ENCODE measurements at places on chromosomes 3 and 15.

DNA sequence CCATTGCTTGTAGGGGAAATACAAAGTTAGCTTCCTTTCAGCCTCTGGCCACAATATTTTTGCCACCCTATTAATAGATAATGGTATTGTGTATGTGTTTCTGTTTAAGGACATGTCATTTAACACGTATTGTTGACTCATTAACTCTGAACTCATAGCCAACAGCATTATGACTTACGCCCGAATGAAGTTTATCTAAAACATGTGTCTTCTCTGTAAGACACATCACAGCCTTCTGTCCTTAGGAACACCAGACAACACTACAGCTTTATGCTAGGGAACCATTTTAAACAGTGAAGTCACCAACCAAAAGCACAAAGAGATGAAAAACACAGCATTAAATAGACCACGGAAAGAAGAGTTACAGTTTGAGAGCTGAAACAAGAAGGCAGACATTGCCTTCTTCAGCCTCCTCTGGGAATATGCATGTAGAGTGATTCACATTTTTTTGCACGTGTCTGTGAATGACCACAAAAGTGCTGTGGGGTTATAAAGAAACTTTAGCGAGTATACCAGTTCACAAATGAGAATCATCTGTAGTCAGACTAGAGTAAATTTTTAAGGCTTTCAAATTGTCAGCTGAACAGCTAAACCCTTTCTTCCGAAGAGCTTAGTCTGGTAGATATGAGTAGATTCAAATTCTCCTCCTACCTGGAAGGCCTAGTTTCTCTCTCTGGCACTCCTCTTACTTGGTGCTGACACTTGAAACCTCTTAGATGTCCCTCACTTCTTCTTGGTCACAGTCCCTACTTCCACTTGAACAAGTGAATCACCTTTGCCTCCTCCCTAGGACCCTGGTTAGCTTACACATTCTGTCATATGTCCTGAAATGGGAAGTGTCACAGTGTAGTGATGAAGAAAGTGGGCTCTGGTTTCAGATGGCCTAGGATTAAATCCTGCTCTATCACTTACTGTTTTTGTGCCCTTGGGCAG is 32.2 kb downstream of the MCTP2 start:
- no peak for DNase-seq

- no peak for DNase-seq
These were observed 6.3 kb downstream of the CSK start for GRCh38 chr15:74788042-74788682.

- DNase-seq: no peak
These were observed 284.7 kb upstream of the STT3B start for GRCh38 chr3:31247850-31248562.

GRCh38 chr15:96276438-96277210 is 53.9 kb upstream of the NR2F2 start:
- no peak for DNase-seq

- peak; percentile 45 for DNase-seq
These were observed 2.1 kb downstream of the TNK2 start for GRCh38 chr3:195905970-195906864.

DNA sequence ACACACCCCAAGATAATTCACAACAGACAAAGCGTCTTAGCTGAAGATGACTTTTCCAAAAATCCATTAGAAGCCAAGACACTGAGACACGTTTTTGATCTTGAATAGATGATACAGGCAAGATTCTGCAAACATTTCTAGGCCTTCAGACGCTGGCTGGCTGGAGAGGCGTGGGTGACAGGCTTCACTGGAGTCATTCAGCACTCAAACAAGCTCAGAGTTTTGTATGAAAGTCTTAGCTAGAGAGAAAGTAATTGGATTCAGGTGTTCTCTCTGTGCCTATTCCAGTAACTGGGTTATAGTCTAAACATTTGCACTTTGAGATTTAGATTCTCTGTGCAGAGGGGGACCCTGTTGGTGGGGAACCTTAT is 147.7 kb upstream of the BHLHE40 start:
- no peak for DNase-seq

DNA sequence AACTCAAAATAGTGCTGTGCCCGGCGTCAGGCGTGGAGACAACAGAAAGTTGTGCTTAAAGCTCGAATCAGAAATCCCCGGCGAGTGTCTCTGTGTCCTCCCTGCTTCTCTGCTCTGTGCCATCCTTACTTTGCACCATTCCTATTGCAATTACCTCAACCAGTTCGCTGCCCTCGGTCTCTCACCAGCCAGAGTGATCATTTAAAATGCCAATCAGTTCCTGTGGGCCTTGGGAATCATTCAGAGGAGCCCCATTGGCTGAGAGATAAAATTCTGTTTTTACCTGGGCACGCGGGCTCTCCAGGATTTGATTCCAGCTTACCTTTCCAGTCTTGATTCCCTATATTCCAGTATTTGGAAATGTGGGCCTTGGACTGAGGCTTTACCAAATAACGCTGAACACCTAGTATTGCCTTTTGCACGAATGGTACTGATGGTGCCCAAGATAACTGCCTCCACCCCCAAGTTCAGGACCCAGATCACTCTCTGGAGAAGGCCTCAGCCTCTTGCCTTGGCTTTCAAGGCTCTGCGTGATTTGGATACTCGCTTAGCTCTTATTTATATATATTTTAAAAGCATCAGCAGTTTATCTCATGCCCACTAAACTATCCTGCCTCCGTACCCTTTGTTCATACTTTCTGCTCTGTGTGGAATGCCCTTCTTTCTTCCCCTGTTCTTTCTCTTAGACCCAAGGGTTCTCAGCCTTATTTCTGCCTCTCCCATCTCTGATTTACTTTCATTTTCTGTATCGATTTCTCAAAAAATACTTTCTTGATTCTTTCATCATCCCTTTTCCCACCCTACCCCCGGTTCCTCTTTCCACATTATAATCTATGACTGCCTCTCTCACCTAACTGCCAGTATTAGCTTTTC is 863 bp downstream of the PSMA4 start:
- no peak for DNase-seq

- DNase-seq: no peak
These were observed 126.8 kb upstream of the CPNE4 start for GRCh38 chr3:132161608-132162007.

GRCh38 chr15:85927931-85928537 is 133.3 kb upstream of the KLHL25 start:
- DNase-seq: no peak

GRCh38 chr15:98292442-98293240 is 332.1 kb downstream of the ARRDC4 start:
- DNase-seq: no peak

GRCh38 chr3:179933914-179934313 is 102.8 kb downstream of the PEX5L start:
- DNase-seq: no peak

DNA sequence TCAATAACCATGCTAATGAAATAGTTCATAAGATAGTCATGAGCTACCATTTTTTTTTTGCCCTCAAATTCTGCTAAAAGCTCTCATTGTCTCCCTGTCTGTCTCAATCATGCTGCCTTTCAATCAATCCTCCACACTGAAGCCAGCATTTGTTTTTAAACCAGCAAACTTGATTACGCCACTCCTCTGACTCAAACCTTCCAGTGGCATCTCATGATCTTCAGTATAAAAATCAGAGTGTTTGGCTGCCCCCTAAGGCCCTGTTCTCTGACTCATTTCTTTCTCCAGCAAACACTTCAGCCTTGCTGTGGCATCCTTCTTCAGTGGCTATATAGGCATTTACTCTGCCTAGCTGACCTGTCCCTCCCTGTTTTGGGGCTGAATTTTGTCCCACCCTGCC is 36.0 kb upstream of the EOMES start:
- DNase-seq: no peak

DNA sequence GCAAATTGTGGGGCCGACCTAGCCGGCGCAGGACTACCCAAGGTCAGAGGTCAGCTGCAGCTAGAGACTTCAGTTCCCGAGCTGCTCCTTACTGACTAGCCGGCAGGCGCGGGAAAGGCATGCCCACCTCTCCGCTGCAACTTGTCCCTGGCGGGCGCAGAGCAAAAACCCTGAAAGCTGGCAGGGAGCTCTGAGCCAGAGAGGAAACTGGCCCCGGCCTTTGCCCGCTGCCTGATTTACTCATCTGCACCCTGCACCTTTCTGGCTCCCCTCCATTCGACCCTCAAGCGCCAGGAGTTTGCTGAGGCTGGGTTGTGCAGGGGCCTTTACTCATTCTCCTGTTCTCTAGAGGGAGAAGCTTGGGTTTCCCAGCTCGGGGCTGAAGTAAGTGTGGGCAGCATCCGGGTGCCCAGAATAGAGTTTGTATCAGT is 1.5 kb downstream of the ZIC4 start:
- no peak for DNase-seq

GRCh38 chr3:123261666-123262065 is 59.9 kb downstream of the SEC22A start:
- no peak for DNase-seq

- peak; percentile 26 for DNase-seq
These were observed 61.7 kb downstream of the TGFBR2 start for GRCh38 chr3:30668051-30668609.

GRCh38 chr3:156551261-156551660 is 3.7 kb downstream of the SSR3 start:
- no peak for DNase-seq

DNA sequence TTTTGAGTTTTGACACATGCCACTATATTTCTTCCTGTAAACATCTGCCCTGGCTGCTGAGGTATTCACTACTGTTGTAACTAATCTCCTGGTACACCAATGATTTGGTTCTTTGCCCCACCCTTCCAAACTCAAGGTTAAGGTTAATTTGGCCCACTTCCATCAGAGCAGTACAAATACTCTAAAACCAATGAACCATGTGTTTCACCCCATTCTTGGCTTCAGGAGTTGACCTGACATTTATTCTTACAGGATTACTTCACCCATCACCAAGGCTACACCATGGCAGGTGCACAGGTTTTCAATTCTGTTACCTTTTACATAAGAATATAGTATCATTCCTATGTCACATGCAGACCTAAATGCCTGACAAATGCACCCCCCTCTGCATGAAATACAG is 1179.9 kb downstream of the ZPLD1 start:
- DNase-seq: no peak

GRCh38 chr3:171348121-171348520 is 112.1 kb downstream of the TNIK start:
- DNase-seq: no peak

- no peak for DNase-seq
These were observed 342.1 kb downstream of the NR2F2 start for GRCh38 chr15:96672629-96673028.
